ENCODE measurements at places on chromosomes 16 and 17.

GRCh38 chr17:64236827-64237403 lies 26.1 kb downstream of the TEX2 start:
- no peak for DNase-seq

DNA sequence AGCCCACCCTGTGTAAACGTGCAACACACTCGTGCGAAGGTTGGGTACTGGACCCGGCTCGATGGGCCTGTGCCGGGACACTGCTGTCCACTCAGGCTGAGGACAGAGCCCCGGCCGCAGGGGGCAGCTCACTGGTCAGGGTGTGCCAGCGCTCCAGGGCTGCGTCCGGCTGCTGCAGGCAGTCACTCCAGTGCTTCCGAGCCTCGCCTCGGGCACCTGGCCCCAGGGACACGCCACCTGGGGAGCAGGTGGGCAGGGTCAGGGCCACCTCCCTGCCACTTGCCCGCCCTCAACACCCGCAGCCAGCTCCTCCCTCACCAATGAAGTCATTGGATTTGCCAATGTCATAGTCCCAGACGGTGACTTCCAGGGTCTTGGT lies 4.7 kb downstream of the DOC2A start:
- no peak for DNase-seq

DNA sequence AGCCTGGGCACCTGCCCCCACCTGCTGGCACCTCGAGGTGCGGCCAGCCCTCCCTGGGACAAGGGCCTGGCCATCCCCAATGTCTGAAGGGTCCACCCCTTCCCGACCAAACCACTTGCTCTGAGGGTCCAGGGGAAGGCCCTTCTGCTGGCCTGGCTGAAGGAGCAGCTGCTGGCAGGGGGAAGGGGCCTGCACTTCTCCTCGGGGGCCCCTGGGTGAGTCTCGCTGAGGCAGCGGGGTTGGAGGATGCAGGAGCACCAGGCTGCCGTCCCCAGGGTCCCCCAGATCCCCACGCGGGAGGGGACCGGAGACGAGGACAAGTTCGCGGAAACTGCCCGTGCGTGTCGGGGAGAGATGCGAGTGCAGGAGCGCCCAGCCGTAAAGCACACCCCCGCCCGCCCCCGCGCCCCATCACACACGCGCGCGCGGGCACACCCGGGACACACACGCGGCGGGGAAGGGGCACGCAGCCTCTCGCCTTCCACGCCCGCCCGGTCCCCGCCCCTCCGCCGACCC lies 725 bp upstream of the CACNA1H start:
- no peak for DNase-seq

- no peak for DNase-seq
Observed at GRCh38 chr16:10776280-10776679, 32.6 kb downstream of the NUBP1 start.

DNA sequence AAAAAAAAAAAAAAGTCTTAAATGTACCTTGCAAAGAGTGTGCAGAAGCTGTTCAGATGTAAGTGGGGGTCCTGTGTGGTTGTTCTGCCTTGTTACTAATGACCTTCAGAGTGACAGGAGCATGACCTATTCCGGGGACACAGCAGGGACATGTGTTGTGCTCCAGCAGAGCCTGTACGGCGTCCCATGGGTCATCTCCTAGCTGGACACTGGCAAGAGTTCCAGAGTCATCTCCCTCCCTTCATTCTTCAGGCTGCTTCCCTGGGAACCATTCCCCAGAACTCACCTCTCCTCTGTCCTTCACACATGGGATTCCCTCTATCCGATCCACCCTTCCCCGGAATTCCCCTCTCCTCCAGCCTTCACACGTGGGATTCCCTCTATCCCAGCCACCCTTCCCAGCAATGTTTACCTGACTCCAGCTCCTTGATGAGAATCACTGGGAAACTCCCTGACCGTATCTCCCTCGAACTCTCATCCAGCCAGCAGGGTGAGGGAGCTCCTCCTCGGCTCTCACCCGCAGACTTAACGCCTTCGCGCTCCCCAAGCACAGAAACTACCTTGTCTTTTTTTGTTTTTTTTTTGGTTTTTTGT lies 85.8 kb downstream of the MRM3 start:
- DNase-seq: no peak

All from NCI-H1105 treated with DMSO at 0.1 percent for 48 hours (cell line).